ENCODE measurements at places on chromosomes 4 and X.

DNA sequence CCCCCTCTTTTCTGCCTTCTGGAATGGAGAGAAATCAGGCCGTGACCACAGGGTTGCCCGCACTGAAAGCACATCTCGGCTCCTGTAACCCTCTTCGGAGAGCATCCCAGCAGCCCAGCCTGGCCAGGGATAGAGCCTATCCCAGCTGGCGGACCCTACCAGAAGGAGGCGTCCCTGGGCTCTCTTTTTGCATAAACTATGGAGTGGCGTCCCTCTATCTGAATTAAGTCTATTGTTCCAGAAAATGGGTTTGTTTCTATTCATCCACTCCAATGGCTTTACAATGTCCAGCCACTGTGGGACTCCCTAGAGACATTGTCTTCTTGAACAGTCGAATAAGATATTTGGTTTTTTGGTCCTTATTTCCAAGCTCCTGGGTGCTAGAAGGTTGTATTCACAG is 689 bp upstream of the NHSL2 start:
- DNase-seq, result peak; percentile 30

DNA sequence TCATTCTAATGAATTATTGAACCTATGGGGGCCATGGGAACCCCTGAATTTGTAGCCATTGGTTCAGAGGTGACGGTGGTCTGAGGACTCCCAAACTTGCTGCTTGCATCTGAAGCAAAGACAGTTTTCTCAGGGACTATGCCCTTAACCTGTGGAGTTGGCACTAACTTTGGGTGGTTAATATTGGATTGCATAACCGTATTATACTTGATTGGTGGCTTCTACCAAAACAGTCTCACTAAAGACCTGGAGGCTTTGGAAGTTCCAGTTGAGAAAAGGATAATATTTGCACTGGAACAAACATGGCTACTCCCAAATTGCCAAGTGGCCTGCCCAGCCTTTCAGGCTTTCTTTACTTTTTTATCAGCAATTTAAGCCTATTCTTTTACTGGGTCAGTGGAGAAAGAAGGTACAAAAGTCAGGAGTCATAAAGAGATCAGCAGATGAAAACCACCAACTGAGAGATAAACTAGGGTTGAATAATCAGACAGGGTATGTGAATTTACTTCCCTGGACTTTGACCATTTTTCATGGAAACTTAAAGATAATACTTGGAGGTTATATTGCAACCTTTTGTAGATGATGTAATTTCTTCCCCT is 7.9 kb upstream of the KLHL8 start:
- DNase-seq, result no peak

- DNase-seq, result no peak
Measured at GRCh38 chr4:158962393-158962792, 140.5 kb upstream of the RAPGEF2 start.

DNA sequence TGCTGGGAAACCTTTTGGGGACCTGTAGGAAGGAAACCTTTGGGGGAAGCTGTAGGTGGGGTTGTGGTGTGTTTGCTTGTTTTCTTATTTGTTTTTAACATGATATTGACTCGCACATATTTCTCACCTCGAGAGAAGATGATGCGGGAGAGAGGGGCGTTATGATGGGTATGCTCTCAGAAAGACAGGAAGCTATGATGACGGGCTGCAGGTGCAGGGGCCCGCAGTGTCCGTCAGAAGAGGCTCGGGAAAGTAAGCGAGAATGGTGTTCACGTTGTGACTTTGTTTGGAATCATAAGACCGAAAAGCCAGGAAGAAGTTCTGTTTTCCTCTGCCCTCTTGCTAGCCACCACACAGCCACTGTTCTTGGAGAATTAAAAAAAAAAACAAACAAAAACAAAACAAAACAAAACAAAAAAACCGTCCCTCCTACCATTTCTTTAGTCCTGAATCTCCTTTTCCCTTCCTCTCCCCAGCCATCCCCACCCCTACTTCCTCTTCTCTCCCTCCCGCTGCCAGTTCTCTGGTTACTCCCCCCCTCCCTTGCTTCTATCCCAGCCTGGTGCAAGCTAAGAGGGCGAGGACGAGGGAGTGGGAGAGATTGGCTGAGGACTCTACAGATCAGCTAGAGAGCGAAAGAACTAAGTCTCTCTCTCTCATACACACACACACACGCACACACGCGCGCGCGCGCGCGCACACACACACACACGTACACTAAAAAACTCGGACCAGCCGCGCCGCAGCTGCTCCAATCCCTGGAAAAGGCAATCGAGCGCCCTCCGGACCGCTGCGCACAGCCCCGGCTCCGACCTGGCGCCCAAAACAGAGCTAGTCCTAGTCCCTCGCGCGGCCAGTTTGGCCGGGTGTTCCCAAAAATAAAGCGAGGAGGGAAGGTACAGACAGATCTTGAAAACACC is at the start of gene BMP3:
BMP3 (plus strand) TSS at position 648 of the 920 bp plus-strand sequence. CDS start 577 bp downstream, outside the sequence.
- DNase-seq, result peak; percentile 51

GRCh38 chr4:62118558-62118957 is 918.4 kb downstream of the ADGRL3 start:
- no peak for DNase-seq

- peak; percentile 49 for DNase-seq
Measured at GRCh38 chr4:7280926-7281690, 88.8 kb downstream of the SORCS2 start.

GRCh38 chr4:103076747-103077347 is at the start of gene SLC9B2:
TSS of gene SLC9B2 (minus strand) at chr4:103076761. CDS start at chr4:103067550, 9,211 bp downstream.
- DNase-seq, result no peak

GRCh38 chr4:33060674-33061542 is 2340.7 kb downstream of the PCDH7 start:
- DNase-seq, result no peak

DNA sequence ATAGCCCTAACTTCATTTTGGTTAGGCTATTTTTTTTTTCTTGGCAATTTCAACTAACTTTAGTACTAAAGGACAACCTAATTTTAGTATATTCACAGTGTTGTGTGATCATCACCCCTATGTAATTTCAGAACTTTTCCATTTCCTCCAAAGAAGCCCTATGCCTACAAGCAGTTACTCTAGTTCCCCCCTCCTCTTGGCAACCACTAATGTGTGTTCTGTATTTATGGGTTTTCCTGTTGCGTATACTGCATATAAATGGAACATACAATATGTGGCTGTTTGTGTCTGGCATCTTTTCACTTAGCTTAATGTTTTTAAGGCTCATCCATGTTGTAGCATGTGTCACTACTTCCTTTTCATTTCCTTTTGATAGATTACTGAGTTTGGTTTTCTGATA is 57.6 kb downstream of the N4BP2 start:
- no peak for DNase-seq

GRCh38 chrX:53319614-53320542 is 38.5 kb upstream of the IQSEC2 start:
- peak; percentile 36 for DNase-seq

- DNase-seq, result no peak
Measured at GRCh38 chr4:140641789-140642439, 73.2 kb upstream of the UCP1 start.
